ENCODE measurements at places on chromosomes 2 and 18.

DNA sequence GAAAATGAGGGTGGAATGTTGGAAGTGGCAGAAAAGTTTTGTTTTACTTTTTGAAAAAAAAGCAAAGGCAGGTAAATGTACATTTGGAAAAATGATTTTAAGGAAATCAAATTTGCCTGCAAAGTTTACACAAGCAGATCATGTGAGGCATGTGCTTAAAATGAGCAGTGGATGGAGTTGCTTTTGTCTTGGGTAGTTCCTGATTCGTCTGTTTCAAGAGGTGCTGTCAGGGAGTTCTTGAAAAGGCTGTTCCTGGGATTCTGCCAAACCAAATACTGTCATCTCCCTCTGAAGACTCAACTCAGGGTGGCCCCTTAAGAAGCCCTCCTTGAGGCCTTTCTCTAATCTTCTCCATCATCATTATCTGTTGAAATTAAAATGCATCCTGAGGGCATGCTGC lies 59.0 kb downstream of the TACR1 start:
- DNase-seq: no peak

DNA sequence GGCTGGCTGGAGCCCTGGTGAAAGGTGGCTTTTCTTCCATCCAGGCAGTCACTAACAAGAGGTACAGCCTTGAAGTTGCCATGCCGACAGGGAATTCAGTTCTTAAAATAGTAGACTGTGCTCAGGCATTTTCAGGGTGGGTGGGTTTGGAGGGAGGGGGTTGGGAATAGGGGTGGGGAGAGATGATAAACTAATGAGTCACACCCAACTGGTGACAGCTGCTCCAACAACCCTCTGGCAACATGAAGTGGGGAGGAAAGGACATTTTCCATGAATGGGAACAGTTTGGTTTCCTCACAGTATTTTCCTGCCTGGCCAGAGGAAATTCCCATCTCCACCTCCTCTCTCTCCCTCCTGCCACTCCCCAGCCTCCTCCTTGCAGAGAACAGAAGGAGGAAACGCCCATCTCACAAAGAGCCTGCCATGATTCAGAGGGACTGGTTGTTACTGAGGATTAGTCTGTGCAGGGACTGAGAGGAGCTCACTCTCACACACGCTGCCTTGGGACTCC lies 113.0 kb upstream of the SLC1A4 start:
- peak; percentile 63 for DNase-seq

GRCh38 chr2:121699421-121700333 lies 37.0 kb downstream of the NIFK start:
- no peak for DNase-seq

DNA sequence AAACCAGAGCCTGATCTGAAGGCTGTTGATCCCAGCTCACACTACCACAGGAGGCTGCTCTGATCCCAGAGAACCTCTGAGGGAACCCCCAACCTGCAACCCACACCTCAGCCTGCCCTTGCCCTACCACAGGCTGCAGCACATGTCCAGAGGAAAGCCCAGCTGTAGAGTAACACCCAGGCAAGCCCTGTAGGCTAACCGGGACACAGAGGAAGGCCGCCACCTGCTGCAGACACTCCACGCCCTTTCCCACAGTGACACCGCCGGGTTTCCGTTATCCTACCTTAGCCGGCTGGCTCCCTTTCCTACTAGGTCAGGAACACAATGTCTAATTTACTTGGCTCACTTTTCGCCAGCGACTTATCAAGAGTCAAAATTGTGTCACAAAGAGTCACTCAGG lies 266.7 kb upstream of the KLHL29 start:
- no peak for DNase-seq

- no peak for DNase-seq
These were observed 237.8 kb upstream of the THSD7B start for GRCh38 chr2:136527560-136527959.

GRCh38 chr18:70411307-70411706 lies 122.5 kb downstream of the SOCS6 start:
- no peak for DNase-seq

DNA sequence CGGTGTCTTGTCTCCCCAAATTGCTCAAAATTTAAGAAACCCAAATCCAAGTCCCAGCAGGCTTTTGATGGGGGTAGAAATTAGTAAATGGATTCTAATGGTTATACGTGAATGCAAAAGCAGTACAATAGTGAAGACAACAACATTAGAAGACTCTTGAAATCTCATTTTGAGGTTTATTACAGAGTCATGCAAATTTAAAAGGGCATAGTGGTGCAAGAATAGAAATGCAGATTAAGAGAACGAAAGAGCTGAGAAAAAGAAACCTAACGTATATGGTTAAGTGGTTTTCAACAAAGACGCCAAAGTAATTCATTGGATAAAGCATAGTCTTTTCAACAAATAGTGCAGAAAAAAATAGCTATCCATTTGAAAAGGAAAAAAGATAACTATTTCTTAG lies 33.2 kb upstream of the CXXC1 start:
- no peak for DNase-seq

GRCh38 chr2:172395503-172395902 lies 31.9 kb upstream of the ITGA6 start:
- no peak for DNase-seq

- DNase-seq: no peak
These were observed 128.1 kb upstream of the NPAS2 start for GRCh38 chr2:100691846-100692245.

DNA sequence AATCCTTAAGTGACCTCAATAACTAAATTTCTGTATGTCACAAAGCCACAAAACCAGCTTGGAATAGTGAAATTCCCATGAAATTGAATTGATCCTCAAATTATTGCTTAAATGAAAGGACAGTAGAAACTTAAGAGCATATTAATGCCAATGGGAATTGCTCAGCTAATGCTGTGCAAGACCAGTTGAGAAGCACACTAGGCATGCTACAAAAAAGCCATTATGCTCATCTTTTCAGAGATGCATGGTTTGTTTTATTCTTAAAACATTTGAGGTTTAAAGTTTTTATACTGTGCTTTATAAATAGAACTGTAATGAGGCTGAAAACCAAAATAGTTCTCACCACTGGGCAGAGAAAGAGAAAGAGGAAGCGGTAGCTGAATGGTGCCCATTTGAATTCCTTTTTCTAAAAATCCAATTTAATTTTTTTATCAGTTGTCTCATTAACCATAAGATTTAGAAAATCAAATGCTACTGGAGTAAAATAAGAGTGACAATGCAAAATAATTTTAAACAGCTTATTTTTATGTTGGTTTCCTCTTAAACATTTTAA lies 98.6 kb downstream of the LNPK start:
- DNase-seq: no peak

DNA sequence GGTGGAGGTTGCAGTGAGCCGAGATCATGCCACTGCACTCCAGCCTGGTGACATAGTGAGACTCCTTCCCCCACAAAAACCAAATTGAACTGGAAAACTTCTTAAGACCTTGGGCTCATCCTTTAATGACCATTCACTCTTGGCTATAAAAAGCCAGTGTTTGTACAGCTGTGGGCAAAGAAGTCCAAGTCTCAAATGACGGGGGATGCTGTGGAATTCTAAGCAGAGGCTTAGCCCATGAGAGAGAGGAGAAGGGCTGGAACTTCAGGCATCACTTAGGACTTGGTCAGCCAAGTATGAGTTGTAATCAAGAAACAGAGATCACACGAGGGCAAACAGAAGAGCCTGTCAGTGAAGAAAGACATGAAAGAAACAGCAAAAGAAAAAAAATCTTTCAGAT lies 79.3 kb upstream of the POU3F3 start:
- DNase-seq: no peak

DNA sequence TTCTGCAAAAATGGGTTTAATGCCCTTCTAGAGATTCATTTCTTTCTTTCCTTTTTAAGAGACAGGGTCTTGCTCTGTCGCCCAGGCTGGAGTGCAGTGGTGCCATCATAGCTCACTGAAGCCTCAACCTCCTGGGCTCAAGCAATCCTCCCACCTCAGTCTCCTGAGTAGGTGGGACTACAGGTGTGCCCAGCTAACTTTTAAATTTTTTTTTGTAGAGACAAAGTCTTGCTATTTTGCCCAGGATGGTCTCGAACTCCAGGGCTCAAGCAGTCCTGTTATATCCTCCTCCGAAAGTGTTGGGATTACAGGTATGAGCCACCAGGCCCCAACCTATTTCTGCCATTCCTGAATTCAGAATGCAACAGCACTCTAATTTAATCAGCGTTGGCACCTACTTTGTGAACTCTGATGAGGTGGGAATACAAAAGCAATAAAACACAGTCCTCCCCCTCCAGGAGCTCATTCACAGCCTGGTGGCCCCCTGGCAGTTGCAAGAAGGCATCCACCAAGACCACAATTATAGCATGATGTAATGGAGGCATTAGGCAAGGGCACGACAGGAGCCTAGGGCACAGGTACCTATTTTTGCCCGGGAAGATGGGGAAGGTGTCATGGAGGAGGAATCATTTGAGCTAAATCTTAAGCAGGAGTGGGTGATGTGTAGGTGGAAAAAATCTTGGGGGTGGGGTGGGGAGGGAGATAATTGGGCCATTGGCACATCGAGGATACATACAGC lies 5.1 kb downstream of the RHOB start:
- DNase-seq: no peak

DNA sequence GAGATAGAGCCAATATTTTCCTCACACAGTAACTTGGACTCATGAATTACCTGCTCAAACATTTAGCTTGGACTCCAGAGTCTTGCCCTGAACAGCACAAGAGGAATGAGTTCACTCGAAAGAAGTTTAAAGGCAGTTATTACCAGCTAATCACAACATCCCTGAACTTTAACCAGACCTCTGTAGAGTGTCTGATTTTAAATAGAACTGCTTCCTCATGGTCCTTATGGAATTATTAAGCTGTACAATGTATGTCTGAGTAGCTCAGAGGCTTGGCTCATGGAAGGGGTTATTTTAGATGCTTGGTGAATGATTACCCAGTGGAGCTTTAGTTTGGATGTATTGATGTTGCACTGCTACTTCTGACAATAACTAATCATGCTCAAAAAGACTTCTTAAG lies 183.1 kb downstream of the FMNL2 start:
- no peak for DNase-seq

DNA sequence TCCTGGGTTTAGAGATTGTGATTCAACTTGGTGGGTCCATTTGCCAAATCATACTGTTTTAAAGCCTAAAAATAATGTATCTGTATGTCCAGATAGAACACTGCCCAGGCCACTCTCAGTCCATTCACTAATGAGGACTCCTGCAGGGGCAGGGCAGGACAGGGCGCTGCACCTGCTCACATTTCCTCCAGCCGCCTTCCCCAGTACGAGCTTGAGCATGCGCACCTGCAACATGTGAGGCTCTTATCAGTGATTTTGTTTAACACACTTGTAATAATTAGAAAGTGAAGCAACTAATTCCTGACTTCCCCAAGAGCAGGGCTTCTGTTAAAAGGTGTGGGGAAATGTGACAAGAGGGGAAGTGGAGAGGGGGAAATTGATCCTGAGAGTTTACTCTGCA lies 89.7 kb downstream of the AFF3 start:
- DNase-seq: no peak

DNA sequence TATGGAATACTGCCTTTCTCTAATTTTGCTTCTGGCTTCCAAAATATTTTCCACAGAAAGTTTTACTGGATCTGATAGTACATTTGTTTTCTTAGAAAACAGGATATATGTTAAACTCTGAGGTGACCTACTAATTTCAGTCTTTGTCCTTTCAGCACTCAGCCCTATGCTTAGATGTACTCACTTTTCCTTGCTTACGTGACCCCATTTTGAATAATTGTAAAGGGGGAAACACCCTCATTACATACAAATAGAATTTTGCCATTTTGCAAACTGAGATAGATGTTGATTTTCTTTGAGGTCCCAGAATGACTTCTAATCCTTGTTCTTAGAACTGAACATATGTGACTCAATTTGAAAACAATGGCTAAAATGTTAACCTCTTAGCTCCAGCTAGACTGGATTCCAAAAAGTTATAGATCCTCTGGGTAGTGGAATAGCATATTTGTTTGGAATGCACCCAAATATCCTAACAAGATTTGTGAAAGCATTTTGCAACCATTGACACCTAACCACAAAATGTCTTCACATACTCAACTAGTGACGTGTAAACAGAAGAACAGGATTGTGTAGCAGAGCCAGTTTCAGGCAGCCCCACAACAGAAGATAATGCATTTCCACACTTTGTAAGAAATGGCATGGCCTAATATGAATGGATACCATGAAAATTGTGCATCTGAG lies 44.8 kb upstream of the EHBP1 start:
- DNase-seq: no peak

DNA sequence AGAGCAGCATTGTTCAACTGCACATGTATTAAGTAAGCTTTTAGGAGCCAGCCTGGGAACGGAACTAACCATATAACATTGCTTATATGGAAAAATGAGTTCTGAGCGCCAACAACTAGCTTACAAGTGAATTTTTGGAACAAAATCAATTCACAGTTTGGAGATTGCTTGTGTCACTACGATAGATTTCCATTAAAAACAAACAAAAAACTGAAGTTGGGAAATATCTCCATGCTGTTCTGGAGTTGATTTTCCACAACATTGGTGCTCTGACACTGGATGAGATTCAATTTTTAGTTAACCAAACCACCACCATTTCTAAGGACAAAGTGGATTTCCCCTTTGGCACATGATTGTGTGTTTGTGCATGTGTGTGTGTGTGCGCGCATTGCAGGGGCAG lies 56.9 kb upstream of the ZNF397 start:
- no peak for DNase-seq

GRCh38 chr2:113407446-113408099 lies 29.9 kb upstream of the ZNG1B start:
- no peak for DNase-seq

DNA sequence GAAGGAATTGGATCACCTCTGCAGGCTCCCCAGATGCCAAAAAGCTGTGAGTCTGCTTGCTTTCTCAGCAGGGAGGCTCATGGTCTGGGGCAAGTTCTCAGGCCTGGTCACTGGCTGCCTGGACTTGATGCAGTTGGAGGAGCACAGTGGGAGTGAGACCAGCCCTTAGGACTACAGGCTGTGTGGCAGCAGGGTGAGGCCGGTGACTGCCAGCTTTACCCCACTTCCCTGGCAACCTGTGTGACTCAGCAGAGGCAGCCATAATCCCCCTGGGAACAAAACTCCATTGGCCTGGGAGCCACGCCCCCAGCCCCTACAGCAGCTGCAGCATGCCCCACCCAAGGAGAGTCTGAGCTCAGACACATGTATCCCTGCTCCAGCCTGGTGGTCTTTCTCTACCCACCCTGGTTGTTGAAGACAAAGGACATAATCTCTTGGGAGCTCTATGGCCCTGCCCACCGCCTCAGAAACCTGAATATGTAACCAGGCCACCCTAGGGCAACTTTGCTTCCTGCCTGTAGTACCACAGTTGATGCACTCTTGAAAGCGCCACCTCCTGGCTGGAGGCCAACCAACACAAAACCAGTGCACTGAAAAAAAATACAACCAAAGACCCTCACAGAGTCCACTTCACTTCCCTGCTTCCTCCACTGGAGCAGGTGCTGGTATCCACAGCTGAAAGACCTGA lies 106.8 kb upstream of the SPATS2L start:
- no peak for DNase-seq

DNA sequence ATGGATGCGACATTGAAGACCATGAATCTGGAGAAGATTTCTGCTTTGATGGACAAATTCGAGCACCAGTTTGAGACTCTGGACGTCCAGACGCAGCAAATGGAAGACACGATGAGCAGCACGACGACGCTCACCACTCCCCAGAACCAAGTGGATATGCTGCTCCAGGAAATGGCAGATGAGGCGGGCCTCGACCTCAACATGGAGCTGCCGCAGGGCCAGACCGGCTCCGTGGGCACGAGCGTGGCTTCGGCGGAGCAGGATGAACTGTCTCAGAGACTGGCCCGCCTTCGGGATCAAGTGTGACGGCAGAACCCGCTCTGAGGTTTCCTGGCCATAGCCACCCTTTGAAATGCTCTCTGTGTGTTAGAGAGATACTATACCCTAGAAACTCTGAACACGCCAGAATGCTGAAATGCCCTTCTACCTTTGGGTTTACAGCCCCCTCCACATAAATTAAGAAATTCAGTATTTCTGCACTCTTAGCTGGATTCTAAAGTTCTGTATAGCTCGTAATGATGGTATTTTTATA lies 659 bp downstream of the CHMP1B start:
- no peak for DNase-seq

All from NCI-H1694 (cell line).